ENCODE measurements at places on chromosomes 16 and 17. TPM values are rescaled to one million over a fixed set of nuclear protein-coding genes. Genes with fewer than 3 reads are reported as not detected.
A peak's percentile ranks its signal among the peaks of the same experiment; 100 is the strongest.

DNA sequence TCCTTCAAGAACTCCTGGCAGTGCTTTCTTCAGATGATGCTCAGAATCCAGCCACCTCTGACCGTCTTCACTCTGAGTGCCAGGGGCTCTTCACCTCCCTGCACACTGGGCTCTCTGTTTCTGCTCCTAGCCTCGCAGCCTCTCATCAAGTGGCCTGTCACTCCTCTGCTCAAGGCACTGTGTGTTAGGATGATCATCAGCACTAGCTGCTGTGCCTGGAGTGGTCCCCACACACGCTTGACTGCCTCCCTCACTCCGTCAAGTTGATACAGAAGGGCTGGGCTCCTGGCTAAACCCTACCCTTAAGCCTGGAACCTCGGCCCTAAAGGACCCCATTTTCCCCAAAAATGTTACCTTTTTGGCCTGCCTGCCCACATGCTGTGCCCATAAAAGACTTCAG lies 15.6 kb downstream of the KRT9 start:
- no peak overlapping the region for H3K4me3 ChIP-seq
- no peaks in the 10 kb centered on the region for H3K4me1 ChIP-seq
- no peak overlapping the region for H3K27ac ChIP-seq
- peaks cover 16% of the 10 kb centered on the region for H3K27me3 ChIP-seq
- no peak for DNase-seq

- H3K27me3 ChIP-seq = no peaks in the 10 kb centered on the region
- no peak for DNase-seq
- peaks cover 51% of the 10 kb centered on the region for H3K4me1 ChIP-seq
Observed at GRCh38 chr16:56279132-56279531, 87.8 kb downstream of the GNAO1 start.

Gene RNF112
- 1.2 TPM for total RNA-seq

DNA sequence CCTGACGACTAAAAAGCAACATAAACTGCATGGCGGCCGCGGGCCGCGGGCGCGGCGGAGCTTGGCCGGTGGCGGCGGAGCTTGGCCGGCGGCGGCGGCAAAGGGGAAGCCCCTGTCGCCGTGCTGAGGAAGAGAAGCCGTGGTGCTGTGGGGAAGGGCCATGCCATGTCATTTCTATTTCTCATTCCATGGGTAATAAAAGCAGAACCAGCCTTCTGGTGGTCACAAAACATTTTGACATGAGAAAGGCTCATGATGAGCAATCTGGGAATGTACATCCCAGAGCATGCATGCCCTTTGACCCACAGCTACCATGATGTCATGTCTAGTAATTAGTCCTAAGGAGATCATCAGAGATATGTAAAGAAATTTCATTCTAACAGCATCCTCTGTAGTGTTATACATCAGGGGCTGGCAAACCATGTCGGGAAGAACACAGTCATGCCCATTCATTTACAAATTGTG lies 23.9 kb upstream of the HEATR6 start:
- H3K4me3 ChIP-seq = no peak overlapping the region
- H3K27me3 ChIP-seq = peaks cover 10% of the 10 kb centered on the region
- H3K36me3 ChIP-seq = no peaks in the 10 kb centered on the region
- DNase-seq = no peak

Gene ADAM11
- 6.0 TPM for total RNA-seq

Gene ETV4
- 55.0 TPM for total RNA-seq

DNA sequence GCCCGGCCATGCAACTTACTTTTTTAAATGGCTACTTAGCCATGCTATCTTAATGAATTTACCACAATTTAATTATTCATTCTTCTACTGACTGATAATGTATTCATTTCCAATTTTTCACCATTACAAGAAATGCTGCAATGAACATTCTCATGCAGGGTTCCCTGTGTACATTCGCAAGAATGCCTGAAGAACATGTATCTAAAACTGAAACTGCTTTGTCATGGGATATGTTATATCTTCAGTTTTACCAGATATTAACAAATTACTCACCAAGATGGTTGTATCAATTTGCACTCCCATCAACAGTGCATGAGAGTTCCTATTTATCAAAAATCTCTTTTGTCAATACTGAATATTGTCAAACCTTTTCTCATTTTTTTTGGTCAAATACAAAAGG lies 100.8 kb downstream of the SLC39A11 start:
- no peak for DNase-seq
- no peaks in the 10 kb centered on the region for H3K27me3 ChIP-seq
- no peak overlapping the region for H3K27ac ChIP-seq
- H3K36me3 ChIP-seq = peaks cover 4% of the 10 kb centered on the region
- H3K4me3 ChIP-seq = no peak overlapping the region
- no peaks in the 10 kb centered on the region for H3K4me1 ChIP-seq

Gene SPATA33
- total RNA-seq = 41.7 TPM

GRCh38 chr16:25568991-25569390 lies 122.8 kb upstream of the HS3ST4 start:
- no peak overlapping the region for H3K27ac ChIP-seq
- DNase-seq = no peak
- no peak overlapping the region for H3K4me3 ChIP-seq
- peaks cover 24% of the 10 kb centered on the region for H3K27me3 ChIP-seq
- H3K36me3 ChIP-seq = no peaks in the 10 kb centered on the region

DNA sequence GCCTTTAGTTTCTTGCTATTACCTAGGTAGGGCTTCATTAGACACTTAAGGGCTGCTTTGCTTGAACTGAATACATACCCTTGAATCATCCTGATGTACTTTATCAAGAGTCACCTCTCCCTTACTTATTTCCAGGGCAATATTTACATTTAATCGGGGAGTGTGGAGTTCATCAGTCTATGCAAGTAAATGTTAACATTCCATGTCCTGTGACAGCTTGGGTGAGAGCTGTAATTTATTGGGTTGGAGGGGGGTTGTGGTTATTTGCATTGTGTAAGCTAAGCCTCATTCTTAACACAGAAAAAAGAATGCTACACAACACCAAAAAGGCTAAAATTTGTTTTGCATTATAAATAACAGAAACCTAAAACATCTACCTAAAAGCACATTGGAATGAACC lies 16.7 kb downstream of the KCNJ16 start:
- no peak overlapping the region for H3K4me3 ChIP-seq
- no peaks in the 10 kb centered on the region for H3K36me3 ChIP-seq
- H3K27ac ChIP-seq = no peak overlapping the region
- H3K4me1 ChIP-seq = peaks cover 9% of the 10 kb centered on the region

DNA sequence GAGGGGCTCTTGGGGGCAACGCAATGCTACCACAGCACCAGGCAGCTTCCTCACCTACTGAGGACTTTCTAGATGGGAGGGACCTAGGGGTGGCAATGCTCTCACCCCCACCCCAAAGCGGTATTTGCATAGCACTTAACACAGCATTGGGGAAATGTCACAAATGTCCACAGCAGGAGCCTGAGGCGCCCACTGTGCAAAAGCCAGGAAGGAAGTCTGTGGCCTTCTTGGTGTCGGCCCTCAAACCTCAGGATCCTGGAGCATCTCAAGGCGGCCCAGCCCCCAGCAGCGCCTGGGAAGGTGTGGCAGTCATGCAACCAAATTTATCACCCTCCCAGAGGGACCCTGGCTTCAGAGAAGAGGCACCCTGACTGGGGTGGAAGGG lies 45.3 kb downstream of the WNT3 start:
- peak overlapping the region; percentile 86 for H3K4me3 ChIP-seq
- no peak overlapping the region for H3K27ac ChIP-seq
- no peaks in the 10 kb centered on the region for H3K27me3 ChIP-seq
- peaks cover 23% of the 10 kb centered on the region for H3K4me1 ChIP-seq

- H3K4me3 ChIP-seq = no peak overlapping the region
- H3K4me1 ChIP-seq = peaks cover 24% of the 10 kb centered on the region
- H3K36me3 ChIP-seq = peaks cover 4% of the 10 kb centered on the region
- DNase-seq = no peak
- no peaks in the 10 kb centered on the region for H3K27me3 ChIP-seq
- no peak overlapping the region for H3K27ac ChIP-seq
Observed at GRCh38 chr17:65051922-65052321, 4.6 kb downstream of the GNA13 start.

- no peak overlapping the region for H3K27ac ChIP-seq
- H3K27me3 ChIP-seq = peaks cover 3% of the 10 kb centered on the region
- H3K4me1 ChIP-seq = peaks cover 41% of the 10 kb centered on the region
- H3K36me3 ChIP-seq = peaks cover 12% of the 10 kb centered on the region
Observed at GRCh38 chr17:45580924-45581323, 90.4 kb upstream of the PLEKHM1 start.

DNA sequence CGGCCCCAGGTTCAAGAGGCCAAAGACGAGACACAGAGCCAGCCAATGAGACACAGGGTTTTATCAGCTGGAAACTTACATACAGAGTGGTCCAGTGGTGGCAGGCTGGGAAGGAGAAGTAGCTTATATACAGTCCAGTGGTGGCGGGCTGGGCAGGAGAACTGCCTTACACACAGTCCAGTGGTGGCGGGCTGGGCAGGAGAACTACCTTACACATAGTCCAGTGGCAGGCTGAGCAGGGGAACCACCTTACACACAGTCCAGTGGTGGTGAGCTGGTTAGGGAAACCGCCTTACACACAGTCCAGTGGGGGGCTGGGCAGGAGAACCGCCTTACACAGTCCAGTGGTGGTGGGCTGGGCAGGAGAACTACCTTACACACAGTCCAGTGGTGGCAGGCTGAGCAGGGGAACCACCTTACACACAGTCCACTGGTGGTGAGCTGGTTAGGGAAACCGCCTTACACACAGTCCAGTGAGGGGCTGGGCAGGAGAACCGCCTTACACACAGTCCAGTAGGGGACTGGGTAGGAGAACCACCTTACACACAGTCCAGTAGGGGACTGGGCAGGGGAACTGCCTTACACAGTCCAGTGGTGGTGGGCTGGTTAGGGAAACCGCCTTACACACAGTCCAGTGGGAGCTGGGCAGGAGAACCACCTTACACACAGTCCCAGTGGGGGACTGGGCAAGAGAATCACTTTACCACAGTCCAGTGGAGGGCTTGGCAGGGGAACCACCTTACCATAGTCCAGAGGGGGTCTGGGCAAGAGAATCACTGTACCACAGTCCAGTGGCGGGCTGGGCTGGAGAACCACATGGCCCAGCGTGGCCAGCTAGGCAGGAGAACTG lies 90.9 kb downstream of the GAS7 start:
- no peak for DNase-seq
- no peaks in the 10 kb centered on the region for H3K36me3 ChIP-seq
- peaks cover 3% of the 10 kb centered on the region for H3K27me3 ChIP-seq
- H3K4me3 ChIP-seq = no peak overlapping the region
- H3K4me1 ChIP-seq = peaks cover 5% of the 10 kb centered on the region

Gene HEATR9
- total RNA-seq = not detected

Gene SOCS3
- 6.1 TPM for total RNA-seq

GRCh38 chr16:20084624-20085226 lies 11.0 kb upstream of the GPR139 start:
- no peaks in the 10 kb centered on the region for H3K36me3 ChIP-seq
- no peaks in the 10 kb centered on the region for H3K4me1 ChIP-seq
- H3K4me3 ChIP-seq = no peak overlapping the region
- DNase-seq = no peak
- H3K27me3 ChIP-seq = peaks cover 61% of the 10 kb centered on the region

DNA sequence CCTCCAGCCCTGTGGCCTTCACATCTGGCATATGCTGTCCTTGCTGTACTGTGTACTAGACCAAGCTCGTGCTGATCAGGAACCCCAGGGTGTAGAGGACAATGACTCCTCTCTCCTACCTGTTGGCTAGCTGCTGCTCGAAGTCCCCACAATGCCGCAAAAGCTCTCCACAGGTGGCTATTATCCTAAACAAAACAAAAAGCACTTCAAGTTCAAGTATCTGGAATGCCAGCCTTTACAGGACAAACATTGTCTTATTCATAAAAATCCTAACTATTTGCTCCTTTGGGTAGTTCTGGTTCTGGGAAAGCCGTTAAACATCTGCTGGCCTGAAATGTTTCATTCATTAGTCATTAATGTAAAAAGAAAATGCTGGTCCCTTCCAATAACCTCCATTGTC lies 42.8 kb downstream of the COG7 start:
- H3K27ac ChIP-seq = peak overlapping the region; percentile 45
- DNase-seq = no peak
- H3K4me1 ChIP-seq = peaks cover 16% of the 10 kb centered on the region

DNA sequence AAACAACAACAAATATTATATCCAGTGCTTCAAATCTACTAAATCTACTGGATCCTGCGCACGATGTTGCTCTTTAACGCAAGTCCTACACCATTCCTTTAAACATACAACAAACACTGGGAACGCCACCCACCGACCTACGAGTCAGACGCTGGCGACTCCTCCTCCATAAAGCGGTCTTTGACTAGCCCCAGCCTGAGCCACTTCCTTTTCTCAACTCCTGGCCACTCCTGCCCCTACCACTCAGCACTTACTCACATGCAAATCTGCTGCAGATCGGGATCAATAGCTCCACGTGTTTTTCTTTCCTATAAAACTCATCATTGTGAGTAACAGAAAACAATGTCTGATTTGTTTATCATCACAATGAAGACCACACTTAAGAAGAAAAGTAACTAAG lies 32.8 kb upstream of the MNT start:
- peaks cover 13% of the 10 kb centered on the region for H3K36me3 ChIP-seq
- peak overlapping the region; percentile 29 for H3K4me3 ChIP-seq
- H3K4me1 ChIP-seq = peaks cover 46% of the 10 kb centered on the region
- no peaks in the 10 kb centered on the region for H3K27me3 ChIP-seq
- no peak for DNase-seq
- peak overlapping the region; percentile 59 for H3K27ac ChIP-seq
